GM12878 (cell line): ENCODE measurements at places on chromosomes 2 and 18. TPM values are rescaled to one million over a fixed set of nuclear protein-coding genes. Genes with fewer than 3 reads are reported as not detected.

The CMPK2 gene
- total RNA-seq, result 3.5 and 3.9 TPM in 2 replicates

GRCh38 chr2:8009010-8009597 is 672.8 kb upstream of the ID2 start:
- H3K4me3 ChIP-seq, result no peak overlapping the region
- no peaks in the 10 kb centered on the region for H3K27me3 ChIP-seq
- H3K4me1 ChIP-seq, result no peaks in the 10 kb centered on the region
- H3K27ac ChIP-seq, result no peak overlapping the region
- no peak for DNase-seq

- no peak overlapping the region for H3K4me3 ChIP-seq
- no peaks in the 10 kb centered on the region for H3K4me1 ChIP-seq
- no peak for DNase-seq
These were observed 147.9 kb upstream of the DNMT3A start for GRCh38 chr2:25489631-25490030.

- no peak overlapping the region for H3K27ac ChIP-seq
- DNase-seq, result no peak
- no peaks in the 10 kb centered on the region for H3K36me3 ChIP-seq
- no peaks in the 10 kb centered on the region for H3K4me1 ChIP-seq
These were observed 120.0 kb upstream of the MAPRE2 start for GRCh38 chr18:34921226-34921625.

DNA sequence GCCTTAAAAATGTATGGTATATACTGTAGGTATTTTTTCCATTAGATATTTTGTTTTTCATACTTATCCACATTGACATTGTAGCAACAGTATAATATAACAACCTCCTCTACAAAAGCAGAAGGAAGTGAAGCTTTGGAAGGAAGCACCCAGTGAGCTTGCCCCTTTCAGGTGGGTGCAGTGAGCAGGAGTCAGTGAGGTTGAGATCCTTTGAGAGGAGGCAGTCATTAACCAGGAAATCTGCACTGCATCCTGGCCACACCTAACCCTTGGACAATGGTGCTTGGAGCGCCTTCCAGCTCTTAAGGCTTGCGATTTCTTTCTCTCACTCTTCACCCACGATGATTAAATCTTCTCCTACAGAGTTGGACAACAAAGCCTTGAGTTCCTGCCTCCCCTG is 13.9 kb downstream of the IL37 start:
- H3K27me3 ChIP-seq, result peaks cover 2% of the 10 kb centered on the region; the same call in 1 of the 2 replicates
- no peaks in the 10 kb centered on the region for H3K4me1 ChIP-seq
- no peaks in the 10 kb centered on the region for H3K36me3 ChIP-seq

DNA sequence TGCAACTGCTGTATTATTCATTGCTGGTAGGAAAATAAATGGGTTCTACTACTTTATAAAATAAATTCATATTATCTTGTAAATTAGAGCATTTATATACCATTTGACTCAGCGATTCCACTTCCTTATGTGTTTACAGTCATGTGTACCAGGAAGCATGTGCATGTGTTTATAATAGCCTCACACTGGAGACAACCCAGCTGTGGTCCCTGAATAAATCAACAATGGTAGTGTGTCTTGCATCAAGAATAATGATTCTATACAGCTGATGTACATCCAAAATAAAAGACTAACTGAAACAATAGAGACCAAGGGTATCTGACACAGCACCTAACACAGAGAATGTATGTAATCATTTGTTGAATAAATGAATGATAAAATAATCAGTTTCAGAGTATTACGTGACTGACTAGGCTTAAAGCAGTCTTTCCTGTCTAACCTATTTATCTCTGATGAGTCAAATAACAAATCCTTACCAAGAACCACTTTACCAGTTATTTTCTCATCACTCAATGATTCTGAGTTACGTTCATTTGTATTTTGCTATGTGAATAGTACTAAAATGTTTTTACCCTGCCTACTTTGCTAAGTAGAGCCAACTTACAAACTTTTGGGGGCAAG is 216.8 kb downstream of the UBE2E3 start:
- no peak for DNase-seq
- H3K4me3 ChIP-seq, result no peak overlapping the region
- no peaks in the 10 kb centered on the region for H3K27me3 ChIP-seq
- H3K4me1 ChIP-seq, result no peaks in the 10 kb centered on the region
- no peaks in the 10 kb centered on the region for H3K36me3 ChIP-seq

DNA sequence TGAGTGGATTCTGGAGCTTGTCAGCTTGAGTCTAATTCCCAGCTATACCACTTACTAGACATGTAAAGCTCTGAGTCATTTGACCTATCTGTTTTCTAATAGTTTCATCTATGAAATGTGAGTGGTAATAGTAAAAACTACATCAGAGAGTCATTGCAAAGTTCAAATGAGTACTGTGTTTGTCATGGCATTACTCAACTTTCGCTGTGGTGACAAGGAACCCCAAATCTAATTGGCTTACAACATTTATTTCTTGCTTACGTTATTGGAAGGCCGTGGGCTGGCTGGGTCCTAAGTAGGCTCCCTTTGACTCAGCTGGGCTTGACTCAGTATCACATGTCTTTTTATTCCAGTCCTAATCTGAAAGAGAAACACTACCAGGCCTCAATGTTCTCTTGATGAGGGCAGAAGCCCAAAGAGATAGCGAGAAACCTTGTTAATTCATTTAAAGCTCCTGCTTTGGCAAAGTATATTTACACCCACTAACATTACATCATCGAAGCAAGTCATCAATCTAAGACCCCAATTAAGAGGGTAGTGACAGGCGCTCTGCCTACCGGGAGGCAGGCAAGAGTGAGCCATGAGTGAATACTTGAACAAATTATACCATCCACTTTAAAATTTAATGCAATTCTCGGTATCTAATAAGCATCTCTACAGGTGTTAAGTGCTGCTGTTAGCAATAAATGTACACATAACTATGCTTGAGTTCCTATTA is 431.8 kb upstream of the SPHKAP start:
- H3K36me3 ChIP-seq, result no peaks in the 10 kb centered on the region
- no peak overlapping the region for H3K4me3 ChIP-seq
- no peaks in the 10 kb centered on the region for H3K27me3 ChIP-seq
- no peaks in the 10 kb centered on the region for H3K4me1 ChIP-seq
- DNase-seq, result peak; percentile 15

GRCh38 chr2:197216361-197216979 is 94.1 kb downstream of the ANKRD44 start:
- peak; percentile 80 for DNase-seq
- H3K4me3 ChIP-seq, result peak overlapping the region; percentile 34
- H3K4me1 ChIP-seq, result peaks cover 70% of the 10 kb centered on the region
- no peaks in the 10 kb centered on the region for H3K36me3 ChIP-seq
- peak overlapping the region; percentile 82 for H3K27ac ChIP-seq
- no peaks in the 10 kb centered on the region for H3K27me3 ChIP-seq

GRCh38 chr2:166092889-166093288 is 34.9 kb downstream of the SCN1A start:
- no peak overlapping the region for H3K4me3 ChIP-seq
- H3K27me3 ChIP-seq, result no peaks in the 10 kb centered on the region
- H3K4me1 ChIP-seq, result no peaks in the 10 kb centered on the region
- DNase-seq, result no peak

GRCh38 chr18:48777026-48777743 is 173.6 kb downstream of the SMAD7 start:
- no peak for DNase-seq
- H3K27ac ChIP-seq, result peak overlapping the region; percentile 60
- no peaks in the 10 kb centered on the region for H3K27me3 ChIP-seq
- H3K4me3 ChIP-seq, result no peak overlapping the region
- peaks cover 40% of the 10 kb centered on the region for H3K4me1 ChIP-seq

DNA sequence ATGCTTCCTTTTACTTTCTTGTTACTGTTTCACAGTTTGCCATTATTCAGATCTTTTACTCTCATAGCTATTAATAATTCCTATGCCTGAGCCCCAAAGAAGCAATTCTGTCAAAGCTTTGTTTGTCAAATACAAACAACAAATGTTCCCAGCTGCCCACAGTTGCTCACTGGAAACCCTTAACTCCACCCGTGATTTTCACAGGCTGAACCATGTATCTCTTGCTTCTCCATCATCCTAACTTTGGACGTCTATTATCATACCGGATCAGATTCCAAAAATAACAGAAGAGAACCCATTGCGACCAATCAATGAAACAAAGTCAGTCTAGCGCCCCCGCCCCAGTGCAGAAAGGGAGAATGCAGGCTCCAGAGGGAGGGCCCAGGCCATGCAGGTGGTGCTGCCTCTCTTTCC is 24.2 kb downstream of the COLEC12 start:
- H3K36me3 ChIP-seq, result no peaks in the 10 kb centered on the region
- no peaks in the 10 kb centered on the region for H3K27me3 ChIP-seq
- no peak overlapping the region for H3K4me3 ChIP-seq
- DNase-seq, result no peak
- H3K4me1 ChIP-seq, result no peaks in the 10 kb centered on the region

GRCh38 chr18:48029296-48029986 is 99.0 kb upstream of the SMAD2 start:
- H3K4me1 ChIP-seq, result no peaks in the 10 kb centered on the region
- no peaks in the 10 kb centered on the region for H3K36me3 ChIP-seq
- no peak overlapping the region for H3K4me3 ChIP-seq
- H3K27ac ChIP-seq, result no peak overlapping the region

DNA sequence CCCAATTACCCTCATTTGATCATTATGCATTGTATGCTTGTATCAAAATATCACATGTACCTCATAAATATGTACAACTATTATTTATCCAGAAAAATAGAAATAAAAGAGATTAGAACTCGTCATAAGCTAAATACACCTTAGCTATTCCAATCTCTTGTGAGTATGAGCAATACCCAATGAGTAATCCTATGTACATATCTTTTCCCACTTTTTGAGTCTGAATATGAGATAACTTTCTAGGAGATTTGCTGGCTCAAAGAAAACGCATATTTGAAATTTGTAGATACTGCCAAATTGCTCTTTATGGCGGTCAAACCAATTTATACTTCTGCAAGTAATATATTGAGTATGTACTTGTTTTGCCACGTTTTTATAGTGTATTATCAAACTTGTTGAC is 24.1 kb downstream of the PRKD3 start:
- DNase-seq, result no peak
- no peaks in the 10 kb centered on the region for H3K36me3 ChIP-seq
- H3K27me3 ChIP-seq, result no peaks in the 10 kb centered on the region
- H3K4me1 ChIP-seq, result no peaks in the 10 kb centered on the region
- H3K4me3 ChIP-seq, result no peak overlapping the region
- no peak overlapping the region for H3K27ac ChIP-seq

DNA sequence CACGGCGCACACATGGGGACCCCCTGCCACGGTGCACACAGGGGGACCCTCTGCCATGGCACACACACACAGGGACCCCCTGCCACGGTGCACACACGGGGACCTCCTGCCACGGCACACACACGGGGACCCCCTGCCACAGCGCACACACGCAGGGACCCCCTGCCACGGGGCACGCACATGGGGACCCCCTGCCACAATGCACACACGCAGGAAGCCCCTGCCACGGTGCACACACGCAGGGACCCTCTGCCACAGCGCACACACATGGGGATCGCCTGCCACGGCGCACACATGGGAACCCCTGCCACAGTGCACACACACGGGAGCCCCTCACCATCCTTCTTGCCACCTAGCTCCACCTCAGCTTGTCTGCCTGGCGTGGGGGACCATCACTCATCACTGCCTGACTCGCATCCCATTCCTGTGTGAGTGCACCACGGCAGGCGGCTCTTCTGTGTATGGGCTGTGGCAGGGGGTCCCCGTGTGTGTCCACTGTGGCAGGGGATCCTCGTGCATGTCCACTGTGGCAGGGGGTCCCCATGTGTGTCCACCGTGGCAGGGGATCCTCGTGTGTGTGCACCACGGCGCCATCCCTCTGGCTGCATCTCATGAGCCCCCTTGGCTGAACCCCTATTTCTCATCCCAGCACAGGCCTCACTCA is 206.7 kb downstream of the EIPR1 start:
- H3K27me3 ChIP-seq, result no peaks in the 10 kb centered on the region
- H3K4me1 ChIP-seq, result no peaks in the 10 kb centered on the region
- no peaks in the 10 kb centered on the region for H3K36me3 ChIP-seq
- no peak for DNase-seq

DNA sequence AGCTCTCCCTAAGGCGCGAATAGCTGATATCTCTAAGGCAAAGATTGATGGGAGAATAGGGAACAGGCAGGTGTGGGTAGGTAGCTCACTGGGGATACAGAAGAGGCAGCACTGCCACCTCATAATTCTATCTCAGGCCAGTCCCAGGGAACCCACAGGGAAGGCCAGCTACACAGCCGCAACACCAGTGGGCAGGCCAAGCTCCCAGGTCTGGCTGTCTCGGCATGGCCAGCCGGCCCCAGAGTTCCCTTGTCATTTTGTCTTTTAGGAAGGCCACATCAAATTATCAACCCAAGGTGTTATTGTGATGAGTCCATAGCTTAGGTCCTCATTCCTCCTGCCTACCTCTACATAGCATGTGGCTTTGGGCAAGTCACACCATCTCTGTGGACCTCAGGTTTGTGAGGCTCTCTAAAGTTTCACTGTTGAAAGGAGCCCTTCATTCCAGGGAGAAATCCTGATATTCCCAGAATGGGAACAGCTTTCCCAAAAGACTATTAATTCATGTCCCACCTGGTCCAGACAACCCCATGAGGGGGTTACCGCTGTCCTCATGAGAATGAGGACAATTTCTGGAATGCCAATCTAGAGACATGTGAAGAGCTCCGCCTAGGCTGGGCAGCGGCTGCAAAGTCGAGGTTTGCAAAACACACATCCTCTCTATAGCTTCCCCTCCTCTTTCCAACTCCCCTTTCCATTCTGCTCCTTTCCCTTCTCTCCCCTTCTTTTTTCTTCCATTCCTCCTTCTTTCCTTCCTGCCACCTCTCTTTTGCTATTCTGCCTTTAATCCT is 287.1 kb upstream of the ID2 start:
- H3K27me3 ChIP-seq, result no peaks in the 10 kb centered on the region
- no peak overlapping the region for H3K4me3 ChIP-seq
- peaks cover 10% of the 10 kb centered on the region for H3K36me3 ChIP-seq
- no peak for DNase-seq
- H3K27ac ChIP-seq, result no peak overlapping the region

DNA sequence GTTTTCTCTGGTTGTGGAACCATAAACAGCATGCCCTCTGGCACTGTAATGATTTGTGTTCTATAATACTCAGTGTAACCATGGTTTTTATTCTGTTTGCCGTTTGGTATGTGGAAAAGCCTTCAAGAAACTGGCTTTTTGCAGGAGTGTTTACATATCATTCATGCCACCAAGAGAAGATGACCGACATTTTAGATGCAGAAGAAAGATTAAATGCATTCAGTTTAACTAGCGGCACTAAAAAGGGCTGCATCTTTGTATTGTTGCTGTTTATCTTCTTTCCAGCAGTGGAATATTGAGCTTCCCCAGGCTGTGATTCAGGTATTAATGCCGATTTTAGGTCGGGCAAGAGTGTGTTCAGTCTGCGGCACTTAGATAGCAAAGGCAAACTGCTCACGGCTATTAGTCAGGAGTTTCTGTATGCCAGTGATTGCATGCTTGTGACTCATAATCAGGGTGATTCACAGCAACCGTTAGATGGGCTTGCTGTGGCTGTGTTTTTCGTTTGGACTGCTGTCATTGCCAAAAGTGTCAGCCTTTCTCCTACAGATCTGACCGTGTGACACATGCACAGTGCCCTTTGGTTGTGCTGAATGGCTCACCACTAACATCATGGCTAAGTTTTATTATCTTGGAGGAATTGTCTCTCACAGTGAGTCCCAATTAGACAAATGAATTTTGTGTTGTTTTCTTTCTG is 479.7 kb downstream of the PARD3B start:
- DNase-seq, result no peak
- H3K27me3 ChIP-seq, result no peaks in the 10 kb centered on the region
- no peak overlapping the region for H3K27ac ChIP-seq
- no peak overlapping the region for H3K4me3 ChIP-seq
- no peaks in the 10 kb centered on the region for H3K36me3 ChIP-seq
